ENCODE measurements at places on chromosomes 1 and 21.

DNA sequence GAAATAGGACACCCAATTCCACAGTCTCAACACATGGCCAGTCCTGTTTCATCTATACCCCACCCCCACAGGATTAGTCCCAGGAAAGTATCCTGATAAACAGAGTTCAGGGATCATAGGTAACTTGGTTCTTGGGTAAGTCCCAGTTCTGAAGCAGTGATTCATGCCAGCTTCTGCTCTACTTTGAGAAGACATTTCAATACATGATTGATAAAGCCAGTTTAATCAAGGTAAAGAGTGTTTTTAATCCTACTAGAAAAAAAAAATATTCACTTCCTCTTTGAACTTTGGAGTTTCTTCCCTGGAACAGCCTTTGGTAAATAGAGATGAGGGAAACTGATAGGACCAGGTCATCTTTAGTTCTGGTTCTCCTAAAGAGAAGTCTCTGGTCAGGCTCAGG is 142.4 kb downstream of the TLR5 start:
- no peak for DNase-seq

GRCh38 chr1:193141804-193142203 is 20.0 kb downstream of the CDC73 start:
- DNase-seq = no peak

DNA sequence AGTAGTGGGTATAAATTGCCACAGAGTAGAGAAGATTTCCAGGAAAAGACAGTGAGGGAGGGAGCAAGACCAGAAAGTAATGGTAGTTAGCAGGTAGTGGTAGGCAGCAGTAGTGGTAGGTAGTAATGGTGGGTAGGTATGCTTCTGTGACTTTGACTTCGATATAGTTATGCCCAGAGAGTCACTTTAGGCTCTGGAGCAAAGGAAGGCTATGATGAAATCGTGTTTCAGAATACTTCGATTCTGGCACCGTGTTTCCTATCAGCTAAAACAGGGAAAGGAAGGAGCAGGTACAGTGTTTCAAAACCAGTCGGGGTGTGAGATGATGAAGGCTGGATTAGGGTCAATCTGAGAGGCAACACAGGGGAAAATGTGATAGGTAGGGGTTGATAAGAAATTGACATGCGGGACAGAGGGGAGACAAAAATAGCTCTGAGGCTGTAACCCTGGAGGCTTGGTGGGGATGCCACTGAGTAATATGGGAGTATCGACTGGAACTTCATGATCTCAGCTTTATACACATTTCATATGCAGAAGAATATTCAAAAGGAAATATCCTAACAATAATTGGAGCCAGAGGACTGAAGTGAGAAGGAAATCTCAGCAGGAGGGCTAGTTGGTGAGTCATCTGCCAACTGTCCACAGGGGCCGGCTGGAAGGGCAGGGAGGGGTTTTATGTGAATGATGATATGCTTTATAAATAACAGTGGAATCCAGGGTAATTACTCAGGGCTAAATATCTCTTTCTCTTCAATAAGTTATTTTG is 25.2 kb upstream of the TRIM45 start:
- DNase-seq = peak; percentile 54

GRCh38 chr1:80495806-80496205 is 1304.9 kb upstream of the ADGRL2 start:
- DNase-seq = no peak

DNA sequence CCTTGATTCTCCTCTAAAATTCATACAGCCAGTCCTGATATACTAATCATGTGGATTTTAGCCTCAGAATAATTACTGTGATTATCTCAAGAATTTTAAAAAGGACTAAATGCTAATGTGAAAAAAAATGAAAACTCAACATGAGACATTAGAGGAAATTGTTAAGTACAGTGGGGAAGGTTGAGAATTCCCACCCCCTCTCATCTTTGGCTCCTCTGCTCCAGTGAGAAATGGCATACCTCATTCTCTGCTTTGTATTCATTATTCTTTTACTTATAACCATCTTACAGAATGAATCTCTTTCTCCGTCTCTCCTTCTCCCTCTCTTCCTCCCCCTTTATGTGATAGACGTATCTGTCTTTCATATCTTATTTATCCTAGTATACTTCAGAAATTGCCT is 70.9 kb downstream of the DIRAS3 start:
- no peak for DNase-seq

DNA sequence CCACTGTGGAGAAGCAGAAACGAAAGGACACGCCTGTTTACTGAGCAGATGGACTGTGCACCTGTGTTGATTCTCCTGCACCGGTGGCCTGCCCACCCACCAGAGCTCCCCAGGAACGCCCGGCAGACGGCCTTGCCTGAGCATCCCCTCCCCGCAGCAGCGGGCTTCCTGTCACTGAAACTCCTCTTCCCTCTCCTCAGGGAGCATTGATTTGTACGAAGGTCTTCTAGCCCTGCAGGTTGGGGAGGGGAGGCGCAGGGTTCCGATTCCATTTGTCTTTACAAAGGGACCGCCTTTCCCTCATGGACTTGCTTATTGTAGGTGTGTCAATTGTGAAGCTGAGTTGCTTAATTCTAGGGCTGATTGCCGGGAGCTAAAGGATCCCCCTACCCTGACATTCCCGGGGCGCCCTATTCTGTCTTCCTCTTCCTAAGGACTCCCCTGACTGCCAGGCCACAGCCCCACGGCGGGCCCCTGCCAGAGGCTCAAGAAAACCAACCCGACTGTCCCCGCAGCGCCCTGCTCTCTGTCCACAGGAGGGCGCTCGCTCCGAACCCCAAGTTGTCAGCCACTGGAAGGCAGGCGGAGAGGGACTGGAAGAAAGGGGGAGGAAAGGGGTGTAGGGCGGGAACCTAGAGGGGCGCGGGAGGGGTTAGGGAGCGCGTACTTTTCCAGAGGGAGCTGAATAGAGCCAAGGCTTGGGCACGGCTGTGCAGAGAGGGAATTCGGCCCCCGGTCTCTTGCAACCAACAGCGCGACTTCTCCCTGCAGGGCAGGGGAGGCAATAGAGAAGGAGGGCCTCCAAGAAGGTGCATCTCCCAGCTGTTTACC is 2.8 kb downstream of the S100A6 start:
- DNase-seq = peak; percentile 83

- no peak for DNase-seq
Observed at GRCh38 chr1:208278638-208279037, 34.5 kb upstream of the PLXNA2 start.

DNA sequence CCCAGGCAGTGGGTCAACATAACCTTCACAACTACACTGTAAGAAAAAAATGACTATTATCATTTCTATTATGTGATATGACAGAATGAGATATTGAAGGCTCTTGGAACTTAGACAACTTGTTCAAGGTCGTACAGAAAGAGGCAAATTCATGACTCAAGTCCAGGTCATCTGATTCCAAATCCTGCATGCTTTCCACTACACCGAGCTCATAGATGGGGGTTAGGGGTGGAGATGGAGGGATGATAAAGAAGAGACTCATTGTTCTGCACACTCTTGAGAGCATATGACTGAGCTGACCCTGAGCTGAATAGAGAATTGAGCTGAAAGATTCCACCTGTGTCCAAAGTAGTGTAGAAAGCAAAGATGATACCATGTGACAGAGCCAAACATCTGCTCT is 2.8 kb downstream of the FCRL6 start:
- DNase-seq = no peak

DNA sequence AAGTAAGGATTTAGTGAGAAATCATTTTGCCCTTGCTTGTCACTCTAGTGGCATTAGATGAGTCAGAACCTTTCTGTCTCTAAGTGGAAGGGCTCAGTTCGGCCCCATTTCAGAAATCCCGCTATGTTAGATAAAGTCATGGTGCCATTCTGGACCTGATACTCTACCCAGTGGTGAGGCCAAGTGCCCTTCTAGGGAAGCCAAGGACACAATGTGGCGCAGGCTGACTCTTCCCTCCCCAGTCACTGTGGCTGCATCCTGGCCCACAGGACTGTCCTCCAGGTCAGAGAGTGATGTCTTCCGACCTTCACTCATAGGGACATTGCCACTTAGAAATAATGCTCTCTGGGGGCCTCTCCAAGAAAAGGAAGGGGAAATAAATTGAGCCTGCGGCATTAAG is 48.3 kb upstream of the MTR start:
- no peak for DNase-seq

DNA sequence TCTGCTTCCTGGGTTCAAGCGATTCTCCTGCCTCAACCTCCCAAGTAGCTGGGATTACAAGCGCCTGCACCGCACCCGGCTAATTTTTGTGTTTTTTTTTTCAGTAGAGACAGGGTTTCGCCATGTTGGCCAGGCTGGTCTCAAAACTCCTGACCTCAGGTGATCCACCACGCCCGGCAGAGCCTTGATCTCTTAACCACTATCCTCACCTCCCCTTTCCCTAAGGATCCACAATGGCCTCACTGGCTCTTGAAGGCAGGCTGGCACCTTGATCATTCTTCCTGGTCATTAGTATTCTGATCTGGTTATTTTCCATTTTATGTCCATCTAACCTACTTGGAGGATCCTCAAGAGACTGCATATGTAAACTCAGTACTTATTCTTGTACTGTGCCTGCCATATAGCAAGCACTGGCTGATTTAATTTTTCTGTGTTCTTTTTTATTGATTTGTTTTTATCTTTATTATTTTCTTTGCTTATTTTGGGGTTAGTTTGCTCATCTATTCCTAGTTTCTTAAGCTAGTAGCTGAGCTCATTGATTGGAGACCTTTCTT is 6.3 kb downstream of the RCC1 start:
- no peak for DNase-seq

- no peak for DNase-seq
Observed at GRCh38 chr1:181986907-181987305, 74.6 kb downstream of the ZNF648 start.

DNA sequence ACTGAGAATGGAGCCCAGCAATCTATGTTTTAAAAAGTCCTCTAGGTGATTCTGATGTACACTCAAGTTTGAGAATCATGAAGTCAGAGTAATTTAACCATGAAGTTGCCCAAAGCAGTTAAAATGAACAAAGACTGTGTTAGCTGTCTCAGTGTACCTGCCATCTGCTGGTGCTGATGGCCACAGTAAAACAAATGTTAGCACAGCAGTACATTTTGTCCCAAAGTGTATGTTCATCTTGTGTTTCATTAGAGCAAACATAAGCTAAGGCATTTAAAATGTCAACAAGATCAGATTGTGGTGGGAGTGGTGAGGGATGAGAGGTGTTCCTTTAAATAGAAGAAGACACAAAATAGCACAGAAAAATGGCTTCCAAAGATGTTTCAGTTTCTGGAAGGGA is 31.1 kb downstream of the FYB2 start:
- no peak for DNase-seq

- peak; percentile 93 for DNase-seq
Observed at GRCh38 chr1:23562137-23562876, 3.0 kb upstream of the ID3 start.

- no peak for DNase-seq
Observed at GRCh38 chr1:3027611-3028371, 6.5 kb downstream of the ACTRT2 start.

Data from AG09319 (cell line).